ENCODE measurements at places on chromosomes 7 and 10.

DNA sequence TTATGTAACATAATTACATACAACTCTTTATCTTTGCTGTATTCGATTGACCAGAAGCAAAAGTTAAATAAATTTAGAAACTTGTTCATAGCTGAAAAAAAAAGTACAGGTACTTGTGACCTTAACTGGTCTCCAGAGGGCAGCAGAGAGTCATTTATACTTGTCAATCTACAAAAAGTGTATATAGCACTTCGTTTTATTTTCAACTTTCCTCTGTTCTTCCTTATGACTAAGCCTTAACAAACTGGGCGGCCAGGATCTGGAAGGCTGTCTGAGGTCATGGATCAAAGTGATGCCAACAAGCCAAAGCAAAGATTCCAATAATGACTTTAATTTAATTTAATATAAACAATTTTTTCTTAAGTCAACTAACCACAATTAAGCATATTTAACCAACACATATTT is 29.8 kb downstream of the C10orf67 start:
- peak; percentile 6 for DNase-seq

GRCh38 chr7:137695942-137696341 is 150.8 kb downstream of the DGKI start:
- DNase-seq = no peak

DNA sequence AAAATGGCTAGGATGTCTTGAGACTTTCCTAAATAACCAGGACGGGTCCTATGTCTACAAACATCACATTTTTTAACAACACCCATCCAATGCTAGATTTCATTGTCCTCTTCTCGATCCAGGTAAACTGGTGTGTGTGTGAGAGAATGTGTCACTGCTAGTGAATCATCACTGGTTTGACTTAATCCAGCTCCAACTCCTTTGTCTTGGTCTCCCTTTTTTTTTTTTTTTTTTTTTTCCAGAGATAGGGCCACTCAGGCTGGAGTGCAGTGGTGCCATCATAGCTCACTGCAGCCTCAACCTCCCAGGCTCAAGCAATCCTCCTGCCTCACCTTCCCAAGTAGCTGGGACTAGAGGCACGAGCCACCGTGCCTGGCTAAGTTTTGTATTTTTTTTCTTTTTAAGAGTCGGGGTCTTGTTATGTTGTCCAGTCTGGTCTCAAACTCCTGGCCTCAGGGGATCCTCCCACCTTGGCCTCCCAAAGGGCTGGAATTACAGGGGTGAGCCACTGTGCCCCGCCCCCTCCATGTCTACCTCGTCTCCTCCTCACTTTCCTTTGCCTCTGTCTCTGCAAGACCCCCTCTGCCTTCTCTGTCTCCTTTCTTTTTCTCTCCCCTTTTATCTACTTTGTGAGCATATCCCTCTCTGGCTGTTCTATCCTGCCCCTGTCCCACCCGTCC is 2.2 kb upstream of the UFSP1 start:
- DNase-seq = no peak

DNA sequence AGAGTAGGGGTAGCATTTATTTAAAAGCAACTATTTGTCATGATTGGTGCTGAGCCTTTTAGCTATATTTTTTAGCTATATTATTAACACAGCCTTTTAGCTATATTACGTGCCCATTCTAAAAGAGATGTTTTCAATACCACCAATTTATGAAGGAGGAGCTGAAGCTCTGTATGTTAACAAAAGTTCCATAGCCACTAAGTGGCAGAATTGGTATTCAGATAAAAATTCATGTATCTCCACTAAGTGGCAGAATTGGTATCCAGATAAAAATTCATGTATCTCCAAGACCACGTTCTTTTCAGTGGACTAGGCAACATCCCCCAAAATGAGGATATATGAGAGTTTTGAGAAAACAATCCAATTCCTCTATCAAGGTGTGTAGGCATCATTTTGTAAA is 268.6 kb downstream of the HGF start:
- no peak for DNase-seq

- DNase-seq = no peak
Observed at GRCh38 chr7:50369143-50370026, 64.9 kb downstream of the IKZF1 start.

GRCh38 chr7:117019786-117020590 is 66.7 kb downstream of the ST7 start:
- DNase-seq = peak; percentile 83

DNA sequence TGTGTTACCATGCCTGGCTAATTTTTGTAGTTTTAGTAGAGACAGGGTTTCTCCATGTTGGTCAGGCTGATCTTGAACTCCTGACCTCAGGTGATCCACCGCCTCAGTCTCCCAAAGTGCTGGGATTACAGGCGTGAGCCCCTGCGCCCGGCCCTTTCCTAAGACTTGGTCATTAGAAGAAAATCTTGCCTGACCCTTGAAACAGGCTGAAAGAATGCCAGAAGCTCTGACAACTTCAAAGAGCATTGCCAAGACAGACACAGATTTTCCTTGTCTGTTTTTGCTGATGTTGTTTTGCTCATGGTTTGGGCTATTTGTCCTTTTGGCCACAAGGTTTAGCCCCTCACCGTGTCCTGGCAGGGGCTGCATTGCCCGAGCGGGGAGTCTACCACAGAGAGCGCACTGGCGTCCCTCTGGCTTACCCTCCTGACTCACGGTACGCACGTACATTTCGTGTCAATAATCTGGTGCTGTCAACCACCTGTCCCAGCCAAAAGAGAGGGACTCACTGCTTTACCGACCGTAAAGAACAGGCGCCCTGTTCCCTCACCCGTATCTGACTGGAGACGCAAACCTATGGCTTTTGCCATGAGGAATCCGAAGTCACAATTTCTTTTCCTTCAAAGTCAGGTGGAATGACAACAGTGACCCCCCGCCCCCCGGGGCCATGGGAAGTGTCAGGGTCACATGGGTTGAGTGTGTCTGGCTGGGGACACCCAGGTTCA is 10.1 kb upstream of the INPP5A start:
- no peak for DNase-seq

GRCh38 chr7:92831716-92832533 is 4.4 kb downstream of the CDK6 start:
- DNase-seq = no peak

GRCh38 chr10:101031796-101032636 is 982 bp downstream of the SFXN3 start:
- peak; percentile 19 for DNase-seq

Measured in NCI-H526 treated with DMSO at 0.1 percent for 48 hours (cell line).